Hepatocyte (in vitro differentiated cells): ENCODE measurements at places on chromosomes 7 and 10.

GRCh38 chr7:299628-300027 is 9.7 kb downstream of the FOXL3 start:
- no peak for DNase-seq

- DNase-seq, result no peak
Observed at GRCh38 chr10:129339191-129339590, 127.8 kb upstream of the MGMT start.

- no peak for DNase-seq
Observed at GRCh38 chr7:151570366-151570915, 50.7 kb upstream of the RHEB start.

DNA sequence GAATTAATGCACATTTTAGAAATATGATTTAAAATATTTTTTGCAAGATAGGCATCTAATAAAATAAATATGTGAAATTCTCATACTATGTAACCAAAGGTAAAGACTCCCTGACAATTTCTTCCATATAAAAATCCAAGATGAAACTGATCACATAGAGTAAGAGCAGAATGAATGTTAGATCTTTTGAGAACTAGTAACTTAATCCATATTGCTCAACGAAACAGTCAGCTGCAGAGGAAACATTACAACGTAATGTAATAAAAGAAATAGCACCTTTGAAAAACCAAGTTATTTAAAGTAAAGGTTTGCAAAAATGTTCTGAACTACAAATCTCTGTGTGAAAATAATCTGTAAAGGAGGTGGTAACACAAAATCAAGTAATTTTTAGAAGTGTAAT is 28.8 kb downstream of the HACD1 start:
- no peak for DNase-seq

GRCh38 chr10:33237736-33238624 is 96.5 kb downstream of the NRP1 start:
- DNase-seq, result peak; percentile 68

- no peak for DNase-seq
Observed at GRCh38 chr10:11993834-11994468, 48.7 kb downstream of the UPF2 start.

DNA sequence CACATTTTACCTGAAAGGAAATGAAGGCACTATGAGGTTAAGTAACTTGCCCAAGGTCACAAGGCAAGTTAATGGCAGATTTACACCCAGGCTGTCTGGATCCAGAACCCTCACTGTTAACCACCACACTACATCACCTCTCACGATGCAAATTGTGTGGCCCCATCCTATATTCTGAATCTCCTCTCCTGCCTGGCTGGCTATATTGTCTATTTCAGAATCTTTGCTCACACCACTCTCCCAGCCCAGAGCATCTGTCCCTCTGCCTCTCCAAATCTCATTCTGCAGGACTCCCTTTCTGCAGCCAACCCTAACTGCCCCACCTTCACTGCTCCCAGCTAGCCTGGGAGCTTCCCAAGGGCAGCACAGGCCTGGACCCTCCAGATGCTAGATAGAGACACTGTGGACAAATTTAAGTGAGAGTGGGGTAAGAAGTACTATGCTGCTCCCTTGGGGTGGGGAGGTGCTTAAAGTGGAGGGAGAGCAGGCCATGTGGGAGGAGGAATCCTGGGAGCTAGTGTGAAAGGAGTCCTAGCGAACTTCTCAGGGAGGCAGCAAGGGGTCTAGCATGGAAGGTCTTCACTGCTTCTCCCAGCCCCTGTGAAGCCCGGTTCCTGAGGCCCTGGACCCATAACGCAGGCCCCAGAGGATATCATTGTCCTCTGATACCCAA is 786 bp downstream of the CUEDC2 start:
- peak; percentile 35 for DNase-seq
